ENCODE measurements at places on chromosomes 12 and 14.
A peak's percentile ranks its signal among the peaks of the same experiment; 100 is the strongest.

- DNase-seq = no peak
Observed at GRCh38 chr14:70009961-70010360, 130.7 kb downstream of the SMOC1 start.

- peak; percentile 67 for DNase-seq
Observed at GRCh38 chr14:21923820-21924219, 250.2 kb upstream of the OR4E1 start.

- no peak for DNase-seq
Observed at GRCh38 chr14:102210421-102211042, 70.8 kb downstream of the WDR20 start.

DNA sequence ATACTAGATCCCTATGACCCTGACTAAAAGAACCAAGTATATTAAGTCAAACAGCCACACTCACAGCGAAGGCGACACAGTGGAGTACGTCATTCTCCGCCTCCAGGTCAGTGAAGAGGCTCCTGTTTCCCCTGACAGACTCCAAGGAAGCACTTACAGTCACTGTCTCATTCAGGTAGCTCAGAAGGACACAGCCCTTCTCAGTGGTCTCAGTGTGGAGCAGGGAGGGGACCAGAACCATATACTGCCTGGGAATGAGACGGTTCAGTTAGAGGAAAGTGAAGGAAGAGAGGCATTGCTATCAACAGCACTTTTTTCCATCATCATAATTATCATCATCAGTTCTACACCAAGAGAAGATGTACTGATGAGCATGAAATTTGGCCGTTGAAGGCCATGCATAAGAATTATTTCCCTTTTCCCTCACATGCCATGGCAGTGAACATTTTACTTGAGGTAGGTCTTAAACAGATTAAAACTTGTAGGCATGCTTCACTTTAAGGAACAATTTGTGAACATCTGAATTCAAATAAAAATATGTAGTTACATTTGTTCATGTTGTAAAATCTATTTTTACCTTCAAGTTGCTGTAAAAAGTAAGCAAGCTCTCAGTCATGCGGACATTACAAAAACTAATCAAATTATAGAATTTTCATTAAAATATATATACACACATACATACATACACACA is 2.3 kb downstream of the A2M start:
- no peak for DNase-seq

- DNase-seq = no peak
Observed at GRCh38 chr12:24848941-24849477, 99.9 kb downstream of the BCAT1 start.

- DNase-seq = no peak
Observed at GRCh38 chr12:89540586-89540985, 14.7 kb upstream of the POC1B start.

- no peak for DNase-seq
Observed at GRCh38 chr14:54010981-54011380, 54.4 kb upstream of the BMP4 start.

- no peak for DNase-seq
Observed at GRCh38 chr12:112386726-112387125, 4.5 kb upstream of the HECTD4 start.

DNA sequence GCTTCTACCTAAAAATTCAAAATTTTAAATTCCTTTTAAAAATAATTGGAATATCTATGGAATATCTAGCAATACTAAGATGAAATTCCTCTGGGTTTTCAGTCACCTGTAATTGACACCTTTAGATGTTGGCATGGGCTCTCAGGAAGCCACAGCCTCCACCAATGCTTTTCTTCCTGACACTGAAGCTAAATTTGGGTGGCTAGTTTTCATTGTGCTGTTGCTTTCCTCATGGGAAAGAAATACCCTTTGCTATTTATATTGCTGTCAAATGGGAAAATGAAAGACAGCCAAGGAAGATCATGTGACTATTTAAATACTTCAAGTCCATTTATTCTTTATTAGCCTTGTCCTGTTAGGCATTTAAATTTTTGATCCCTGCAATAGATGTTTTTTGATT is 313.0 kb downstream of the NAV3 start:
- no peak for DNase-seq

GRCh38 chr14:77036484-77037214 is 8.1 kb upstream of the IRF2BPL start:
- DNase-seq = no peak

DNA sequence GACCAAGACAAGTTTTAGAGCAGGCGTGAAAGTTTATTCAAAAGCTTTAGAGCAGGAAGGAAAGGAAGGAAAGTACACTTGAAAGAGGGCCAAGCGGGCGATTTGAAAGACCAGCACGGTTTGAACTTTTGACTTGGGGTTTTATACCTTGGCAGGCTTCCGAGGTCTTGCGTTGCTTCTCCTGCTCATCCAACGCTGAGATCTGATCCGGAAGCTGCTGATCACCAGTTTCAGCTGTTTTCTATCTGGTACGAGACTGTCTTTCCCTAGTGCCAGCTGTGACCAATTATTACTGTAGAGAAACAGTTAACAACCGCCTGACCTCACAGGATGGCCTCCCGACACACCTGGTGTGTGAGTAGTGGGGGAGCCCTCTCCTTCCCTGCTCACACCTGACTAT is 20.6 kb upstream of the SNRPF start:
- DNase-seq = no peak

DNA sequence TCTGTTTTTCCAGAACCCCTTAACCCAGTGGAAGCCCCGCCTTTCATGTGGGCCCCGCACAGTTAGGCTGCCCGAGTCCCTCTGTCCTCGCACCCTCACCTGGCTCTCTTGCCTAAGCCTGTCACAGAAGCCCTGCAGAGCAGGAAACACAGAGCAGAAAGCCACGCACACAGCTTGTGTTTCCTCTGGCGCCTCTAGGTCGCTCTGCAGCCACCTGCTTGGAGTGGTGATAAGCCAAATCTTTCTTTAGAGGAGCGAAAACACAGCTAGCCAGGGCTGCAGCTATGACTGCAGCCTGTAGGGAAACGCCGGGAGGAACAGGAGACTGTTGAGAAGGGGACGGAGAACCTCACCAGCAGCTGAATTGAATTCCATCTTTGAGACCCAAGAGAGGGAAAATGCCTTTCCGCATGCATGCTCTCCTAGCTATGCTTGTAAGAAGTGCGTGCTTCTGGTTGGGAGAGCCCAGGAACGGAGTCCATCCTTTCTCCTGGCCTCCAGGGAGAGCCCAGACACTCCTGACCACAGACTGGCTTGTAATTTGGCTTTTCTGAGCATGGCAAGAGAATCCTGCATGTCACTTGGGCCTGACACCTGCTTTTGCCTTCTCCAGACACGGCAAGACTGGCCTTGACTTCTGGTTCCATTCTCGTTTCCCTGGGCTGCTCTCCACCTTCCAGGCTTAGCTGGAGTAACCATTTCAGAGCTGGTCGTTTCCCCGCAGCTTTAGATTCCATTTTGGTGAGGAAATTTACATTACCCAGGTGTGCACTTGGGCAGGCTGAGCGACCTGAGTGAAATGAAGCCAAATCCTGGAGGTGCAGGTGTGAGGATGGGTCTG is 301.6 kb downstream of the CACNA1C start:
- no peak for DNase-seq

DNA sequence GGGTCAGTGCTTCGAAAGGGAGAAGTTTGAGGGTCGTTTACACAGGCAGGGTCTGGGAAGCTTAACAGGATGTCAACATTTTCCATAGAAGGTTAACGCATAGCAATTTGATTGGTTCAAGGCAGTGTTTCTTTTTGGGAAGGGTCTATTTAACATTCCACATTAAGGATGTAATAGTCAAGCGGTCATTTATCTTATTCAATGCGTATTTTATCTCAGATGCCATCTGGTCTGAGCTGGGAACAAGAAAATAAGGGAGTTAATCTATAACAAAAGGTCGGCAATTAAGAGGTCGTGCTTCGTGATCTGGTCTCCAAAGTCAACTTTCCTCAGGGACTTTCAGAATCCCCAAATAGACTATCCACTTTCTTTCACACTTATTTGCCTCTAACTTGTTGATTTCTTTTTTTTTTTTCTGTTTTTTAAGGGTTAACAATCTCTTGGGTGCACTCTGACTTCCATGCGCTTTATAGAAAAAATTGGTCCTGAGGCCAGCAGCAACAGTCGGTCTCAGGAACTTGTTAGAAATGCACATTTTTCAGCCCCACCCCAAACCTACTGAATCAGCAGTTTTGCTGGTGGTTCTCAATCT is 550 bp upstream of the RESF1 start:
- no peak for DNase-seq

DNA sequence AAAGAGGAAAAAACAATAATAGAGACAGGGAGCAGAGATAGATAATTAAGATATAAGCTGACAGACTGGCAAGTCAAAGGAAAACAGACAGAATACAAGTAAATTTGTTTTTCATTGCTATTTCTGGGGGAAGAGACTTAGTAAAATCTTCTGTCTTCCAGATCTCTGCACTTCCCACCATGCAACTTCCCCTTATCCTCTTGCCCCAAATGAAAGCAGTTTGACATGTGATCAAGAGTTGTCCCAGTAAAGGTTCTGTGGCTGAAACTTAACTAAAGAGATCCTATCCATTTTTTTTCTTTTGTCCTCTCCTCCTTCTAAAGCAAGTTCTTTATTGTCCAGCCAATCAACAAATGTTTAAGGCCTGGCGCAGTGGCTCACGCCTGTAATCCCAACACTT is 1.5 kb upstream of the MLF2 start:
- no peak for DNase-seq

Measured in activated CD4-positive, alpha-beta T cell treated with anti-CD3 and anti-CD28 coated beads, Interleukin-10, Interleukin-2, amounts not matched to agents 100 ng/mL and 50 ng/mL, durations not matched to agents 16 hours and 8 hours (primary cell).